Sigmoid colon (tissue), 7 donors: ENCODE measurements at places on chromosomes 1 and 21.
A peak's percentile ranks its signal among the peaks of the same experiment; 100 is the strongest.

- H3K4me3 ChIP-seq, result no peak overlapping the region
- H3K27ac ChIP-seq, result no peak overlapping the region
- H3K27me3 ChIP-seq, result peaks cover 97% of the 10 kb centered on the region
These were observed 1.8 kb downstream of the BCAN start for GRCh38 chr1:156643778-156644092.

GRCh38 chr1:169049258-169049938, 57.1 kb upstream of the ATP1B1 start:
- H3K4me3 ChIP-seq, result no peak overlapping the region
- no peaks in the 10 kb centered on the region for H3K27me3 ChIP-seq
- no peak overlapping the region for H3K27ac ChIP-seq
- no peaks in the 10 kb centered on the region for H3K36me3 ChIP-seq
- no peak for DNase-seq
- no peaks in the 10 kb centered on the region for H3K4me1 ChIP-seq

- peak overlapping the region; percentile 83 for H3K27ac ChIP-seq
- no peaks in the 10 kb centered on the region for H3K27me3 ChIP-seq
These were observed 149.0 kb downstream of the SYT2 start for GRCh38 chr1:202561240-202561639.

- H3K4me3 ChIP-seq, result no peak overlapping the region
- H3K36me3 ChIP-seq, result no peaks in the 10 kb centered on the region
- no peak overlapping the region for H3K27ac ChIP-seq
- no peak for DNase-seq
These were observed 152.2 kb downstream of the HIVEP3 start for GRCh38 chr1:41766546-41766945.
